ENCODE measurements at places on chromosomes 13 and 19.

DNA sequence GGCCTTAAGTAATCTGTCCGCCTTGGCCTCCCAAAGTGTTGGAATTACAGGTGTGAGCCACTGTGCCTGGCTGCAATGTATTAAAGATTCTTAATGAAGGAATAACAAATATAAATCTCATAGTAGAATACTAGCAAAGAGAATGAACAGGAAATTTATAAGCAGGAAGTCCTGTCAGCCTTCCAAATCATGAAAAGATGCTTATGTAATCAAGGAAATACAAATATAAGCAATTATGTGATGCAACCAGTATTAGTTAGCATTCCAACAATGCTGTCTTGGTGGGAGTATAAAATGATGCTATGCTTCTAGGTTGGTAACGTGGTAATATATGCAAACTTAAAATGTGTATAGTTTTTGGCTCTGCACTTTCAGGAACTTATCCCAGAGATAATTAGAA is 133.8 kb downstream of the PDS5B start:
- DNase-seq: no peak

- no peak for DNase-seq
Measured at GRCh38 chr13:75432045-75432444, 49.9 kb downstream of the TBC1D4 start.

- no peak for DNase-seq
Measured at GRCh38 chr13:24215732-24216131, 55.2 kb downstream of the SPATA13 start.

GRCh38 chr19:30402436-30403202 is 30.4 kb downstream of the ZNF536 start:
- no peak for DNase-seq

DNA sequence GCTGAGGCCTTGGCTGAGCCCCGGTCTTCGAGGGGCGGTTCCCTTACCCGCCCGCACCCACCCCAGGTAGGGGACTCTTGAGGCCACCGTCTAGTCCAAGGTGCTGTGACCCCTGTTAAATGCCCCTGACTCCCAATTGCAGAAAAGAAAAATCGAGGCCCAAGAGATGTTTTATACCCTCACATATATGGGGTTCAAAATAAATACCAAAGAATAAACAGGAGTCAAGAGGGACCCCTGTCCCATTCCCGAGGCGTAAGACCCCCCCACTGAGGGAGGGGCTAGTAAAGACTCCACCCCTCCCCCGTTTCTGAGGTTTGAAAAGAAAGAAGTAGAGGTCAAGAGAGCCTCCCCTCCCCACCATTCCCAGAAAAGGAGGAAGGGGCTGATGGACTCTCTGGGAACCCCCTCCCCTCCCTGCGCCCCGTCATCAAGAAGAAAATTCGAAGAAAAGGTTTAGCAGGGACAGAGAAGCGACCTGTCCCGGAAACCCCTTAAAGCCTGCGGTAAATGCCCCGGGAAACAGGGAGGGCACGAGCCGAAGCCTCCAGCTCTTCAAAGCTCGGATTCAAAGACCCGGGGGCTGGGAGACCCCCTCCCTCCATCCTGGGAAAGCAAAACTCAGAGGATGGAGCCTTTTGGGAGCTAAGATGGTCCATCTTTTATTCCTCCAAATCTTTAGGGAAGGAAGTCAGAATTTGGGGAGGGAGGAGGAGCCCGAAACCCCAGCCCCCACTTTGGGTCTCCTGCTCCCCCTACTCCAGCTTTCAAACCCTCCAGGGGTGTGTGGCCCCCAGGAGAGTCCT is 755 bp upstream of the RAB3A start:
- no peak for DNase-seq

DNA sequence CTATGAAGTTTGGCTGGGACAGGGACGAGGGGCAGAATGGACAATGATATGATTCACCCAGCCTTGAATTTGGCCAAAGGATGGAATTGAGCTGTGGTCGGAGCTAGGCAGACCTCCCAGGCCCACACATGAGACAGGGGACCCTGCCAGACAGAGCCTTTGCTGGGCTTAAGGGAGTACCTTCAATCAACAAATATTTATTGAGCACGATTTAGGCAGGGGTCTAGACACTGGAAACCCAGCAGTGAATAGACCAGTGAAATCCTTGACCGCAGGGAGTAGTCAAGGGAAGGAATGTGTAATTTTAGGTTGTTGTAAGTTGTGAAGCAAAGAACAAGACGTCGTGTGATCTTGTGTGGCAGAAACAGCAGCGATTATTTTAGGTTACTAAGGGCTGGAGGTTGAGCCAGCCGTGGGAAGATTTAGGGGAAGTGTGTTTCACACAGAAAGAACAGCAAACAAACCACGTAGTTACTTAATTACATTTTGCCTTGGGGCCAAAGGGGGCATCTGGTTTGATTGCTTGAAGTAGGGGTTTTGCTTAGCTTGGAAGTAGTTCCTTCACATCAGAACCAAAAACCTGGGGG is 16.9 kb upstream of the AP1M2 start:
- DNase-seq: no peak

GRCh38 chr19:52527956-52528351 is 486 bp downstream of the ZNF808 start:
- no peak for DNase-seq

GRCh38 chr13:104586051-104586746 is 1520.0 kb upstream of the SLC10A2 start:
- DNase-seq: no peak

DNA sequence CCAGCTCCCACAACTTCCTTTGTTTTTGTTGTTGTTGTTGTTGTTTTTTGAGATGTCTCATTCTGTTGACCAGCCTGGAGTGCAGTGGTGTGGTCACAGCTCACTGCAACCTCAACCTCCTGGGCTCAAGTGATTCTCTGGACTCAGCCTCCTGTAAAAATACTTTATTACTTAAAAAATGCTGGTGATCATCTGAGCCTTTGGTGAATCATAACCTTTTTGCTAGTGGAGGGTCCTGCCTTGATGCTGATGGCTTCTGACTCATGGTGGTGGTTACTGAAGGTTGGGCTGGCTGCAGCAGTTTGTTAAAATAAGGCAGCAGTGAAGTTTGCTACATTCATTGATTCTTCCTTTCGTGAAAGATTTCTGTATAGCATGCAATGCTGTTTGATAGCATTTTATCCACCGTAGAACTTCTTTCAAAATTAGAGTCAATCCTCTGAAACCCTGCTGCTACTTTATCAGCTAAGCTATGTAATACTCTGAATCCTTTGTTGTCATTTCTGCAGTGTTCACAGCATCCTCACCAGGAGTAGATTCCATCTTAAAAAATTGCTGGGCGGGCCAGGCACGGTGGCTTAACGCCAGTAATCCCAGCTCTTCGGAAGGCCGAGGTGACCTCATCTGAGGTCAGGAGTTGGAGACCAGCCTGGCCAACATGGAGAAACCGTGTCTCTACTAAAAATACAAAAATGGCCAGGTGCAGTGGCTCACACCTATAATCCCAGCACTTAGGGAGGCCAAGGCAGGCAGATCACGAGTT is 18.0 kb downstream of the ARHGAP35 start:
- no peak for DNase-seq

GRCh38 chr19:52749780-52750179 is 14.9 kb upstream of the ZNF611 start:
- DNase-seq: no peak

- DNase-seq: peak; percentile 47
Measured at GRCh38 chr19:584240-585001, 5.3 kb upstream of the HCN2 start.

GRCh38 chr13:98664924-98665637 is 87.4 kb downstream of the SLC15A1 start:
- no peak for DNase-seq

GRCh38 chr19:18021121-18021755 is 13.3 kb downstream of the ARRDC2 start:
- no peak for DNase-seq

DNA sequence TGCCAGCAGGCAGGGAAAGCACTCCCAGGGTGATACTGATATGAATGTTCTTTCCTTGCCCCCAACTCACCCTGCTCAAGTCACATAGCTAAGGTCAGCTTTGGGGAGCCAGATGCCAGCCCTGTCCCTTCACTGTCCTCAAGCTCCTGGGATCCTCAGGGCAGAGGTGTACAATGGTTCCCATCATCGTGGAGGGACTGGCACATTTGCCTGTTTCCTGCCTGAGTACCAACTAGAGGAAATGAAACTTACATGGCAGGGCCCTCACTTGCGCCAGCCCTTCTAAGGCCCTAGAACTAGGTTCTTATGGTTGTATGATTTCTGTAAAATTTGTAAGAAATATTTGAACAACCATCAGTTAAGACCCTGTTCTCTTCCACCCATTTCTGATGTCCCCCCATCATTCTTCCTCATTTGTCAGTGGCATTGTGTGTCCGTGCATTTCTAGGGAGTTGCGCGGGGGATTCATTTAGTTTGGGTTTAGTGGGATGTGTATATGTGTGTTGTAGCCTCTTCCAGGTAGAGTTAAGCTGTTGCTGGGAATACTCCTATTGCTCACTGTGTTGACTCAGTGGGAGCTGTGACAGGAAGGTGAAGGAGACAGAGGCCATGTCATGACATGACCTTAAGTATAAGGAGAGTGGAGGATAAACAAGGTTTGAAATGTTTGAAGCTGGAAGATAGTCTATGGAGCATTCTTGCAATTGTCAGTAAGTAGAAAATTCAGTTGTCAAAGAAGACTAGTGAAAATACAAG is 41.3 kb upstream of the RCBTB2 start:
- no peak for DNase-seq

DNA sequence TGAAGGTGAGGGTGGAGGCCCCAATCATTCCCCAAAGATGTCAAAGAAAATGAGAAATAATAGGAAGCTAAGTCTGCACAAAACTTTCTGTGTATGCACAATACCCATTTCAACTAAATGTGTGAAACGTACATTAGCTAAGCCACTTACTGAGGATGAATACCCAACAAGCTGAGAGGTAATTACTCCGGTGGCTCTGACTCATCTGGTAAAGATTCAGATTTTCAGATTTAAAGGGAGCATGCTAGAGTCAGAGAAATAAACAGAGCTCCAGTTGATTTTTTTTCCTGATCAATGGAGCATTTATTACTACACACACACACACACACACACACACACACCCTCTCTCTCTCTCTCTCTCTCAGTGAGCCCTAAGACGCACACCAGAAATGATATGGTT is 194.8 kb upstream of the ARGLU1 start:
- no peak for DNase-seq

DNA sequence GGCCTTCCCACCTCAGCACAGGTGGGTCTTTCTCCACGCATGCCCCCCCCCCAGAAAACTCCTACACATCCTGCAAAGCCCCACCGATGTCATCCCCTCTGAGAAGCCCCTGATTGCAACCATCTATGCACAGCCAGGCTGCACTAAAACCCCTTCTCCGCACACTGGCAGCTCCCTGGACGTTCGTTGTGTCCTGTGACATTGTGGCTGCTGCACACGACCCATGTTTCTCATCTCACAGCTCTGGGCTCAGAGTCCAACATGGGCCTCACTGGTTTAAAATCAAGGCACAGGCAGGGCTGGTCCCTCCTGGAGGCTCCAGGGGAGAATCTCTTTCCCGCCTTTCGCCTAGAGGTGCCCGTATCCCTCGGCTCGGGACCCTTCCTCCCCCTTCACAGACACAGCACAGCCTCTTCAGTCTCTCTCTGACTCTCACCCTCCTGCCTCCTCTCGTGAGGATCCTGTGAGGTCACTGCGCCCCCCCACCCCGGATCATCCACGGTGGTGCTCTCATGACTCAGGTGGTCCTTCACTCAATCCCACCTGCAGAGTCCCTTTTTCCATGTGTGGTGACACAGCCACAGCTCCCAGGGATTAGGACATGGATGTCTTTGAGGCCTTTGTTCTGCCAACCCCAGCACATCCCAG is 71.2 kb downstream of the GADD45B start:
- DNase-seq: no peak

DNA sequence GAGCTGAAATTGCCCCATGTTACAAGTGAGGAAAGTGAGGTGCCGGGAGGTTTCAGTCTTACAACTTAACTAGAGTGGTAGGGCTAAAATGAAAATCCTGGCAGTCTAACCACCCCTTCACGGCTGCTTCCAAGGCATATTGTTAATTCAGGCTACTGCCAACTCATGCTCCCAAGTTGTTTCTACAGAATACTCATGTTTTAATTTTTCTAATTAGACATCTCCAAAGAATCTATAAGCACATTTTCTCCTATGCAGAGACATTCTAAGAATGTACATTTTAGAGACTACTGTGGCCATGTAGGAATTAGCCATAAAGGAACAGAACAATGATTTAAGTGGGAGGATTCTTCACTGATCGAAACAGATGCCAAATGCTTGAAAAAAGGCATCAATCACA is 7.0 kb upstream of the TSC22D1 start:
- no peak for DNase-seq

DNA sequence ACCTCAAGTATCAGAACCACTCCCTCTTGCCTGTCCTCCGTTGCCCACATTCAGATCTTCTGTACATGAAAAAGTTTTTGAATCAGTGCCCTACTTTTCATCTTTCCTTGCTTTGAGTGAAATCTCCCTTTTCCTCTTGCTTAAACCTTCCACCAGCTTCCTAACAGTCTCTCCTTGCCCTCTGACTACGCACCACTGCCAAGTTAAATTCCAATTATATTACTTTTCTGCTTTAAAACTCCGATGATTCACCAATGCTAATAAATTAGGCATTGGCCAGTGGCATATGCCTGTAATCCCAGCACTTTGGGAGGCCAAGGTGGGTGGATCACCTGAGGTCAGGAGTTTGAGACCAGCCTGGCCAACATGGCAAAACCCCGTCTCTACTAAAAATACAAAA is 30.7 kb upstream of the RFXAP start:
- DNase-seq: no peak

DNA sequence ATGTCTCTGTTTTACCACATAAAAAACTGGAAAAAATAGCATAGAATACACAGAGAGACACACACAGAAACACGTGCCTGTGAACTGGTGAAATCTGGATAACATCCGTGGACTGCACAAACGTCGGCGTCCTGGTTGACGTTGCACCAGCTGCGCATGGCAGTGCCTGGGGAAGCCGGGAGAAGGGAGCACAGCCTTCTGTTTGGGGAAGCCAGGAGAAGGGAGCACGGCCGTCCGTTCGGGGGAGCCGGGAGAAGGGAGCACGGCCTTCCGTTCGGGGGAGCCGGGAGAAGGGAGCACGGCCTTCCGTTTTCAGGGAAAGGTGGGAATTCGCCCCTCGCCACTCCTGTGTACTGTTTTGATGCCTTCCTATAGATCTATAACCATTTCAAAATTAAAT is 63.8 kb upstream of the C13orf46 start:
- no peak for DNase-seq
